ENCODE measurements at places on chromosomes 13 and 19.

- DNase-seq = no peak
Observed at GRCh38 chr13:103289681-103290080, 223.5 kb upstream of the SLC10A2 start.

DNA sequence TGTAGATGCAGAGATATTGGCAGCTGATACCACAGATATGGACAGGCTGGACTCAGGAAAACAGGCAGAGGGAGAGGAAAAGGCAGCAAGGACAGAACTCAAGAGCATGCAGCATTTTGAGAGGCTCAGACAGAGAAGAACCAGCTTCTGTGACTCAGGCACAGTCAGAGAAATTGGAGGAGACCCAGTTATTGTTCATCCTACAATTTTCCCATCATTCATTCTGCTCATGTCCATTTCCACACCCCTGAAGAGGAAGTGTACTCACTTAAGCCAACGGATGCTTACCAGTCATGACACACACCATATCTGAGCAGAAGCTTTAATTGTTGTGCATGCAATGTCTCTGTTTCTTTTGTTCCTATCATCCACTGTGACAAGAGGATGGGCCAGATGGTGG, 359.8 kb upstream of the HTR2A start:
- DNase-seq = no peak

- no peak for DNase-seq
Observed at GRCh38 chr19:53294786-53295441, 27.4 kb upstream of the VN1R4 start.

GRCh38 chr13:100440751-100441425, 147.7 kb downstream of the GGACT start:
- DNase-seq = peak; percentile 8

DNA sequence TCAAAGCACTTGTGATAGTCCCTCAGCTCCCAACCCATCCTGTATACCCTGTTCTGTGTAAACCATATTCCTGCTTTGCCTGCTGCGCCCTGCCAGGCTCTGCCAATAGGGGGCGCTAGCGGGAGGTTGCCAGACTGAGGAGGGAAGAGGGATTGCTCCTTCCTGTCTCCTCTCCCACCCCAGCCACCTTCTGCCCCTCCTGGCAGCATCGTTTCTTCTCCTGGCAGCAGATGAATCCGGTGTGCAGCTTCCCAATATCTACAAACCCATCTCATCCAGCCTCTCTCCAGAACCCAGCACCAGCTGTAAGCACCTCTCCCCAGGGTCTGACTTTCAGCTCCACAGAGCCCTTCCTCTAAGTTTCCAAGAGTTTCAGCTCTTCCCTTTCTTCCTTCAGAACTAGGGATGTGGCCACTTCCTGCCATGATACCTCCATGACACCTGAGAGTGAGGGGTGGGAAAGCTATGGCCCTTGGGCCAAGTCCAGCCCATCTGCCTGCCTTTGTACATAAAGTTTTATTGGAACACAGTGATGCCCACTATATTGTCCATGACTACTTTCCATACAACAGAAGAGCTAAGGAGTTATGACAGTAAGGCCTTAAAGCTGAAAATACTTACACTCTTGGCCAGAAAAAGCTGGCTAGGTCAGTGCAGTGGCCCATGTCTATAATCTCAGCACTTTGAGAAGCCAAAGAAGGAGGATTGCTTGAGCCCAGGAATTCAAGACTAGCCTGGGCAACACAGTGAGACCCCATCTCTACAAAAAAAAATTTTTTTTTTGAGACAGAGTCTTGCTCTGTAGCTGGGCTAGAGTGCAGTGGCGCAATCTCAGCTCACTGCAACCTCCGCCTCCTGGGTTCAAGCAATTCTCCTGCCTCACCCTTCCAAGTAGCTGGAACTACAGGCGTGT, 34.5 kb upstream of the ATP1A3 start:
- DNase-seq = peak; percentile 21

DNA sequence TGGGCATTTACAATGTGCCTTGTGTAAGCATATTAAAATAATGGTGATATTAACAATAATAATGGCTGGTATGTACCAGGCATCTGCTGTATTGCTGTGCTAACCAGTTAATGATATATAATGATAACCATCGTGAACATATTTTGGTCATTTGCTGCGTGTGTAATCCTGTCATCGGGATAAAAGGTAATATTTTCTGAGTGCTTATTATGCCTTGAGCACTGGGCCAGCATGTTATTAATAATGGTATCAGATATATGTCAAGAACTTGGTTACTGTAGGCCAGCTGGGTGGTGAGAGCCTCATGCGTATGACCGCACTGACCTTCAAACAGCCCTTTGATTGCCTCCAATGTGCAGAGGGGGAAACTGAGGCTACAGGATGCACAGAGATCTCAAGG, 22.2 kb upstream of the FXYD3 start:
- DNase-seq = no peak

- DNase-seq = peak; percentile 51
Observed at GRCh38 chr19:46546194-46546896, 50.7 kb upstream of the PNMA8B start.

All from suppressor macrophage treated with lipopolysaccharide for 1 hour (primary cell).